MCF 10A (cell line): ENCODE measurements at places on chromosomes 13 and 19. TPM values are rescaled to one million over a fixed set of nuclear protein-coding genes. Genes with fewer than 3 reads are reported as not detected.

LYPD3 gene
- total RNA-seq, result 2.5 and 3.1 TPM in 2 replicates

NKPD1 gene
- 0.09 and 0.22 TPM in 2 replicates for total RNA-seq

PLPP2 gene
- total RNA-seq, result 5.4 and 9.4 TPM in 2 replicates

CFAP97D2 gene
- total RNA-seq, result not detected in 2 replicates

- DNase-seq, result no peak
- H3K27me3 ChIP-seq, result no peaks in the 10 kb centered on the region
- peak overlapping the region; percentile 95 for H3K27ac ChIP-seq
- H3K4me3 ChIP-seq, result peak overlapping the region; percentile 94
- H3K36me3 ChIP-seq, result peaks cover 80% of the 10 kb centered on the region
- peaks cover 29% of the 10 kb centered on the region for H3K4me1 ChIP-seq
These were observed 3.1 kb downstream of the JUNB start for GRCh38 chr19:12794196-12794941.

- H3K4me3 ChIP-seq, result no peak overlapping the region
- H3K36me3 ChIP-seq, result no peaks in the 10 kb centered on the region
- H3K27ac ChIP-seq, result no peak overlapping the region
- H3K27me3 ChIP-seq, result peaks cover 33% of the 10 kb centered on the region
These were observed 13.3 kb downstream of the KCNC3 start for GRCh38 chr19:50315773-50316448.

GRCh38 chr13:91154558-91155353 lies 192.7 kb upstream of the MIR17HG start:
- H3K4me1 ChIP-seq, result no peaks in the 10 kb centered on the region
- no peak overlapping the region for H3K27ac ChIP-seq
- peaks cover 96% of the 10 kb centered on the region for H3K27me3 ChIP-seq
- no peaks in the 10 kb centered on the region for H3K36me3 ChIP-seq
- no peak for DNase-seq

- H3K27me3 ChIP-seq, result no peaks in the 10 kb centered on the region
These were observed 181.9 kb downstream of the SHISA2 start for GRCh38 chr13:25869941-25870340.

DNA sequence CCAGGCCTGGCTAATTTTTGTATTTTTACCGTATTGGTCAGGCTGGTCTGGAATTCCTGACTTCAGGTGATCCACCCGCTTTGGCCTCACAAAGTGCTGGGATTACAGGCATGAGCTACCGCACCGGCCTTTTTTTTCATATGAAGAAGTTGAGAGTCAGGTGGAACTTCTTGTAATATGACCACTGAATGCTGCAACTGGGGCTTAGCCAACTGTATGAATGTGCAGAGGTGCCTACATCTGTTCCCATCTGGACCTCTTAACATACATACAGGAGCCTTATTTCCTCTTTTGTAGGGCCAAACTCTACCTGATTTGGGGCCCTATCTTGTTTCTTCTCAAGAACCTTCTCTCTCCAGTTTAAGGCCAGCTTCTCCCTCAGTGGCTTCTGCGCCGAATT lies 11.9 kb upstream of the GGACT start:
- no peaks in the 10 kb centered on the region for H3K4me1 ChIP-seq
- H3K27me3 ChIP-seq, result no peaks in the 10 kb centered on the region
- DNase-seq, result no peak
- no peak overlapping the region for H3K4me3 ChIP-seq

GRCh38 chr13:98004107-98004506 lies 50.6 kb downstream of the IPO5 start:
- peak overlapping the region; percentile 4 for H3K27ac ChIP-seq
- H3K4me3 ChIP-seq, result no peak overlapping the region
- H3K36me3 ChIP-seq, result peaks cover 98% of the 10 kb centered on the region
- no peaks in the 10 kb centered on the region for H3K4me1 ChIP-seq
- no peak for DNase-seq
- no peaks in the 10 kb centered on the region for H3K27me3 ChIP-seq

DNA sequence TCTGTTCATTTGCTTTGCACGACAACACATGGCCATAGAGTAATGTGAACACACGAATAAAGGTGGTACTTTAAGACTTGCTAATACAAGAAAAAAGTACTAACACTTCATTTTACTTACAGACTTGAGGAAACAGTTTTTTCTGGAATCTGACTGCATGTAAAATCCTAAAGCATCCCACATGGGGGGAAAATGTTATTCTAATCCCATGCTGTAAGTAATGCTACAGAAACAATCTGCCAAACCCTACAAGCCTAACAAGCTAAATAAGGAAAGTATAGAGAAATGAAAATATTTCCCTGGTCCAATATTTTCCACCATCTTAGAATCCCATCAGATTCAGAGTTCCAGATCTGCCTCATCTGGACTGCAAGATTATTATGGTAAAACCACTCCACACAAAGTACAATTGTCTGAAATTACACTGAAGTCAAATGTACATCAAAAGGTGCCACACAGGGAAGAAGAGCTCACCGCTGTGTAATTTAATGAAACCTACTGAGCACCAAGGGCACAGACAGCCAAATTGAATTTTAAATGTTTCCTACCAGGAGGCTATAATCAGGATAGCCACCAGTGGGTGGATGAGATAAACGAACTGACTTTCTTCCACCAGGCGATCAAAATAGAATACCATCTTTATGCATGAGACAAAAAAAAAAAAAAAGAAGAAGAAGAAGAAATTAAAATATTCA lies 22.0 kb downstream of the LHFPL6 start:
- H3K4me1 ChIP-seq, result no peaks in the 10 kb centered on the region
- no peak overlapping the region for H3K27ac ChIP-seq
- DNase-seq, result no peak
- H3K27me3 ChIP-seq, result no peaks in the 10 kb centered on the region

- no peaks in the 10 kb centered on the region for H3K4me1 ChIP-seq
- H3K36me3 ChIP-seq, result no peaks in the 10 kb centered on the region
- DNase-seq, result no peak
- no peaks in the 10 kb centered on the region for H3K27me3 ChIP-seq
- H3K4me3 ChIP-seq, result no peak overlapping the region
- H3K27ac ChIP-seq, result no peak overlapping the region
These were observed 423.8 kb downstream of the IRS2 start for GRCh38 chr13:109362616-109363015.

GRCh38 chr13:29956853-29957252 lies 106.4 kb upstream of the UBL3 start:
- no peaks in the 10 kb centered on the region for H3K36me3 ChIP-seq
- no peaks in the 10 kb centered on the region for H3K4me1 ChIP-seq

- no peak for DNase-seq
- no peak overlapping the region for H3K27ac ChIP-seq
- no peaks in the 10 kb centered on the region for H3K27me3 ChIP-seq
- H3K36me3 ChIP-seq, result no peaks in the 10 kb centered on the region
- H3K4me1 ChIP-seq, result peaks cover 10% of the 10 kb centered on the region
- H3K4me3 ChIP-seq, result no peak overlapping the region
These were observed 171.0 kb upstream of the TSC22D1 start for GRCh38 chr13:44747179-44747578.
